Right lobe of liver (tissue), 6 donors: ENCODE measurements at places on chromosomes 6 and 20. TPM values are rescaled to one million over a fixed set of nuclear protein-coding genes. Genes with fewer than 3 reads are reported as not detected.

ZC3H12D gene
- total RNA-seq, result 0.86 TPM

MYLIP gene
- total RNA-seq, result 5.3 TPM

ATP6V1G2 gene
- total RNA-seq, result not detected

TRIM38 gene
- total RNA-seq, result 4.7 TPM

RNF146 gene
- 19.5 TPM for total RNA-seq

C6orf15 gene
- total RNA-seq, result not detected

PCSK2 gene
- not detected for total RNA-seq

TGM2 gene
- 675 TPM for total RNA-seq

SEL1L2 gene
- total RNA-seq, result not detected

PPP1R3D gene
- total RNA-seq, result 1.4 TPM

PSORS1C2 gene
- total RNA-seq, result not detected

NKAIN2 gene
- not detected for total RNA-seq

HDGFL1 gene
- not detected for total RNA-seq

GRM4 gene
- not detected for total RNA-seq

SLC35D3 gene
- total RNA-seq, result not detected

HLA-DQB1 gene
- 0.37 TPM for total RNA-seq

OR2H1 gene
- not detected for total RNA-seq

ANKRD6 gene
- 11.4 TPM for total RNA-seq
